ENCODE measurements at places on chromosomes 6 and 20.

DNA sequence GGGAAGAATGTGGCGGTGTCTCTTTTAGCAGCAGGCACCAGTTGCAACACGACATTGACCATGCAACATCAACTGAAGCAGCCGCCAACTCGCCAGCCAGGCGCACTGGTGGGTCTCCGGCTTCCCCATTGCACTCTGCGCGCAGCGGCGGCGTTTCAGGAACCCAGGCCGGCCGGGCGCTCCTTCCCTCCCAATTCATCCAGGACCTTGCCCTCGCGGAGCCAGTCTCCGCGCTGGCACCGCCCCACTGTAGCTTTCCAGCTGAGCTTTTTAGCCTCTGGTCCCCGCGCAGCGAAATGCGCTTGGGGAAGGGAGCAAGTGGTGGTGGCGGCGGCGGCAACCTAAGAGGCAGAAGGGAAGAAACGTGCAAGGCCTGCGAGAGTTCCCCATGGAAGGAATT lies 297.9 kb upstream of the RIMS1 start:
- no peak for DNase-seq

DNA sequence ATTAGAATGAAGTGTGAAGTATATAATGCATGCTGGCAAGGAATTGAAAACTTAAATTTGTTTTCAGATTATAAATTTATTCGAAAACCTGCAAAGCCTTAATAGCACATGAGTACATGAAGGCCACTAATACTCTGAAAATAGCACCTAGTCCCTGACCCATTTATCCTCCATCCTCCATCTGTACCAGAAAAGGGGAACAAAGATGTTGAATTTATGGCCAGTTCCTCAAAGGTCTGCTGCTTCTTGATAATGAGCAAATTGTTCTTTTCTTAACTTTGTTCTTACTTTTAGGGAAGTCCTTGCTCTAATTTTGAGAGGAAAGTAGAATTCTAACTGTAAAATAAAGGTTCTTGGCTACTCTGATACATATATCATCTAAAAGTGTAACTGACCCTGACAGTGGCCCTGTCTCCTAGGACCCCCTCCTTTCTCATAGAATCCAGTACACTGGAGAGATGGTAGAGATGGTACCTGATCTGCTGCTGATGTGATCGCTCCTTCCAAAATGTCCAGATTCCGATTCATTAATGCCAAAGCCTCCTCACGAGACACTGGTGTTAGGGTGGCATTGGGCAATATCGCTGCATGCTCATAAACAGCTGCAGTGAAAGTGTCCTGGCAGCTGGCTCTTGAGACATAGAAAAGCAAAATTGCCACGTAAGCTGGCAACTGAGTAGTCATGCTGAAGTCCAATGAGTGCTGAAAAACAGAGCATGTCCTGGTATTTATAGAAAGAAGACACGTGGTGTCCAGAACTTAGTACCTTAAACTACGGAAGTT lies at the start of gene VNN1:
TSS of gene VNN1 (minus strand) at position 704 of the 783 bp plus-strand sequence. CDS start at position 684, 20 bp downstream.
- peak; percentile 98 for DNase-seq

- no peak for DNase-seq
These were observed 87.3 kb upstream of the TULP1 start for GRCh38 chr6:35599761-35600658.

DNA sequence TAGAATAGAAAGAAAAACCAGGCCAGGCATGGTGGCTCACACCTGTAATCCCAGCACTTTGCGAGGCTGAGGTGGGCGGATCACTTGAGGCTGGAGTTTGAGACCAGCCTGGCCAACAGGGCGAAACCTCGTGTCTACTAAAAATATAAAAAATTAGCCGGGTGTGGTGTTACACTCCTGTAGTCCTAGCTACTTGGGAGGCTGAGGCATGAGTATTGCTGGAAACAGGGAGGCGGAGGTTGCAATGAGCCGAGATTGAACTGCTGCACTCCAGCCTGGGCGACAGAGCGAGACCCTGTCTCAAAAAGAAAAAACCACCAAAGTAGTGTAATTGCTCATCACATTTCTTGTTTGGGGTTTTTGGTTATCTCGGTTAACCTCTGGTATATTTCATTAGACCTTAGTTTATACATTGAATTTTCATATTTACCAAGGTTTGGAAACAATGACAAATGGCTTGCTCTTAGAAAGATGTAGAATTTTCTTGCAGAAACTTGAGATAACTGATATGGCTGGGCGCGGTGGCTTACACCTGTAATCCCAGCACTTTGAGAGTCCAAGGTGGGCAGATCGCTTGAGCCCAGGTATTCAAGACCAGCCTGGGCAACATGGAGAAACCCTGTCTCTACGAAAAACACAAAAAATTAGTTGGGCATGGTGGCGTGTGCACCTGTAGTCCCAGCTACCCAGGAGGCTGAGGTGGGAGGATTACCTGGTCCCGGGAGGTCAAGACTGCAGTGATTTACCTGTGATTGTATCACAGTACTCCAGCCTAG lies 14.2 kb downstream of the ITCH start:
- no peak for DNase-seq

DNA sequence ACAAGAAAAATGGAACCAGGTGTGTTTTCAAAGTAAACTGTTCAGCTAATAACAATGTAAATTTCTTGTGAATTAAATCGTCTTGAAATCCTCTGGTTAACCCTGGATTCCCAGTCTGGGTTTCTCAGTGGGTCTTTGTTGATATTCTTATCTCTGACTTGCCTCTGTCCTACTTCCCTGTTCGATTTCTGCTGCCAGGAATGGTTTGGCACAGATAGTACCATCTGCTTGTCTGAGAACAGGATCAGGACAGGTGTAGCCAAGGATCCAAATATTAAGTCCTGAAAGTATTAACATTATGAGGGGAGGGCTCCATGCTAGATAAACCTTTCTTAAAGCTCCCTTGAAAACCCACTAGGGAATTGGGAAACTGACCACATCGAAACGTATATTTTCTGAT lies 30.1 kb downstream of the ARFGEF2 start:
- no peak for DNase-seq

- no peak for DNase-seq
These were observed 89.4 kb downstream of the C6orf118 start for GRCh38 chr6:165220045-165220444.

DNA sequence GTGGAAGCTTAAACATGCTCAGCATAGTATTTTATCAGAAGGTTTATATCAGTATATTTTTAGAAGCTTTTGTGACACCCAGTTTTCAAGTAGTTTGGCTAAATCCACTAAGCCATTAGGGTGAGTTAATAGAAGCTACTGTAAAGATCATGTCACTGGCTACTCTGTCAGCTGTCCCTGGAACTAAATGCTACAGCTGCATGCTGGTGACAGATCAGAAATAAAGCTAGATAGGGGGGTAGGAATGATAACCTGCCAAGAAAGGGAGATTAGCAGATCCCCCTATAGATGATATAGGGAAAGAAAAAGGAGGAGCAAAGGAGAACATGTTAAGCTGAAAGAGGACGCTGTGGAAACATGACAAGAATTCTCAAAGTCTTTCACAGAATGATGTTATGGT lies 363.2 kb downstream of the QKI start:
- no peak for DNase-seq

DNA sequence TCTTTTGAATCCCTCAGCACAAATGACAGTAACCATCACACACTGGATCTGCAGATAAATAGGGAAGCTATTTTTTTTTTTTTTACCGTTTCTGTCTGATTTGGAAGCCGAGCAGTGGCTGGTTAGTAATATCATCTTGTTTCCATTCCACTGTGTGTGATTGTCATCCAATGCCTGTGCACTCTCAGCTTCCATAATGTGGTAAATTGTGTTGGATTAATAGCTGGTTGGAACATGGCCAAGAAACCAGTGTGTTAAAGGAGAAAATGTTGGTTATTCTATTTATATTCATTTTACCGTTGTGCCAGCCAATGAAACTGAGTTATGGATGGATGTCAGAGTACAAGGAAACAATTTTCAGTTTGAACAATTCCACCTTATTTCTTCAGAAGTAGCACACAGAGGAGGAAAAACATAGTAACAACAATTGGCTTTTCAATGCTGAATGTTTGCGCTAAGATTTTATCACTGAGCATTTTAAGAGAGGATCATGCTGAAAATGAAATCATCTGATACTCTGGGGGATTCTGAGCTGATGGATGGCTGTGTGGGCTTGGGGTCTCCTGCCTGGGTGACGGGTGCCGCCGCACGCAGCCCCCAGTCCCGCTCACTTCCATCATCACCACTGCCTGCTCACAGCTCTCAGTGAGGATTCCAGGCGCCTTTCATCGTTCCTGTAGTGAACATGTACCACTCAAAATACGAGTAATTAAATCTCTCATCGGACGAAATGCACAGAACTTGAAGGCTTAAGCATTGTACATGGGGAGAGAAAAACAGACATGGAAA lies 40.7 kb upstream of the EXOC2 start:
- DNase-seq, result no peak

- no peak for DNase-seq
These were observed 102.6 kb downstream of the IBTK start for GRCh38 chr6:82144852-82145340.

DNA sequence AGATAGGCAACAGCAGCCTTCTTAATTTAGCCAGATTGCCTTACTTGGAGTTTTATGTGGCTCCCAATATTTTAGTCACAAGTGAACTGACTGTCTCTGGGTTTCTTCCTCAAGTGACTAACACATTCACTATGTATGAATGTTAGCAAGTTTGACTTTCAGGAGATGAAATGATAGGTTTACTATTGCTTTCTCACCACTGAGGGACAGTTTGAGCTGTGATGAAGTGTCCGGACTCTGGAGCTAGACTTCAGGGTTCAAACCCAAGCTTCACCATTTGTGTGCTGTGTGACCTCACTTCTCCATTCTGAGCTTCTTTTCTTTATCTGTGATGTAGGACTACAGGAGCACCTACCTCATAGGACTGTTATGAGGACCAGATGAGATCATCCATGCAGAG lies 8.2 kb downstream of the DHX35 start:
- DNase-seq, result no peak

DNA sequence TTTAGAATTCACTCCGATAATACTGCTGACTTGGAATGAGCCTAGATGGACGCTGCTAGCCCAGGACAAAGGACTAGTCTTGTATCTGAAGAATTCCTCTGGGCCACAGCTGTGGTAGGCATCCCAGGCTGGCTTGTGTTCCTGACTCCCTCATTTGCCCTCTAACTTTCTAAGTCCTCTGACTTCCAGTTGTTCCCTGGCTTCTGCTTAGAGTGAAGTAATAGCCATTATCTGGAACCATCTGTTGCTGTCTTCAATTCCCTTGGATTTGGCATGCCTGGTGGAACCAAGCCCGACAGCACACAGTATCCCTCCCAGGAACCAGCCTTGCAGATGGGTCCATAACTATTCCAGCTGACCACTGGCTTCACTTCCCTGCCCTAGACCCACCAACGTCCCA lies 376.0 kb downstream of the SYNE1 start:
- DNase-seq, result no peak

DNA sequence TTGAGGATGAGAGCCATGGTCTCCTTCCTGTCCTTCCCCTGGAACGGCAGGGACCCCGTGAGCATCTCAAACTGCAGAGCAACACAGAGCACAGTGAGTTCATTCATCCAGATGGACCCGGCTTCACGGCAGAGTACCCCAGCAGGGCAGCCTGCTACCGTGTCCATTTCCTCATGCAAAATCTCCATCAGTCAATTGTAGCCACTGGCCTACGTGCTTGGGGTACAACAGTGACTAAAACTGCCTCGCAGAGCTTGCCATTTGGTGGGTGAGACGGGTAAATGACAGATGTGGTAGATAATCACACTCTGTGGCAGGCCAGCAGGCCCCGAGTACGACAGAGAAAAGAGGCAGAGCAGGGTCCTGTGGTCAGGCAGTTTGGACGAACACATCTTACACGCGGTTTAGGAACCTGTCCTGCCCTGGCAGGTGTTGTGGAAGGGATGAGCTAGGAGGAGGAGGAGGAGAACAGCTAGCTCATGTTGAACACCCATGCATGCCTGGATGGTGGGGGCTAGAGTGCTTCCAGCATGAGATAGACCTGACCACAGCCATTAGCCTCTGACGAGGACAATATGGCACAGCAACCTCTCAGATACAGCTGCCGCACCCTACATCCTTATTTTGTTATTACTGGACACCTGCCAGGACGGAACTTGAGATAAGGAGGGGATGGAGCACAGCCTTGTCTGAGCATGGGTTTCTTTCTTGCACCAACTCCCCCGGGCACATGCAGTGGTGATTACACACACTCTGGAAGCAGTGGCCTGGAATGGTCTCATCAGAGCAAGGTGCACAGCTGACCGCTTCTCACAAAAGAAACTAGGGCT lies 95.6 kb downstream of the RAMACL start:
- DNase-seq, result no peak

DNA sequence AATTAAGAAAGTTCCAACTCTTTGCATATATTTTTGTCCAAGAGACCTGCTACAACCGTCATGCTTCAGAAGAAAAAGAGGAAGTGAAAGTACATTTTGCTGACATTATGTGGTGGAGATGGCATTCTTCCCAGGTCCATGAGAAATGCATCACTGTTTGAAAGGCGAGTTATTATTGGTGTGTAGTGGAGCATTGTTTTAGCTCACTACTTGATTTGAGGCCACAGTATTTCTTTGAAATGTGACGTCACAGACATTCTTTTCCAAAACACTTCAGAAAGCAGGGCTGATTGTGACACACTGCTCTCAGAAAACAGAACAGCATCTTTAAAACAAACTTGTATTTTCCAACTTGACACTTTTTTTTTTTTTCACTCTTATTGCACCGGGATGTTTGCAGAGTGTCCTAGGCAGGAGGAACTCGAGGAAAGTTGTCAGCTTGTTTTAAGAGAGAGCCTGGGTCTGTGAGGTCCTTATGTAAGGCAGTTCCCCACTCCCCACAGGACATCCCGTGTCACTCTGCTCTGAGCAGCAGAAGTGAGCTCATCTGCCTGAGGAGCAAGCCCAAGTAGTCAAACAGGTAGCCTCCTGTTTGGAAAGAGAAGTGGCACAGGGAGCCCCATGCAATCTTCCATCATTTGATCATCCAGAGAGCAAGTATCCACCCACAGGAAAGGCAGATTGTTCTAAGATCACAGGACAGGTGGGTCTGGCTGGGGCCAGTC lies 1.1 kb downstream of the SPTLC3 start:
- peak; percentile 79 for DNase-seq

DNA sequence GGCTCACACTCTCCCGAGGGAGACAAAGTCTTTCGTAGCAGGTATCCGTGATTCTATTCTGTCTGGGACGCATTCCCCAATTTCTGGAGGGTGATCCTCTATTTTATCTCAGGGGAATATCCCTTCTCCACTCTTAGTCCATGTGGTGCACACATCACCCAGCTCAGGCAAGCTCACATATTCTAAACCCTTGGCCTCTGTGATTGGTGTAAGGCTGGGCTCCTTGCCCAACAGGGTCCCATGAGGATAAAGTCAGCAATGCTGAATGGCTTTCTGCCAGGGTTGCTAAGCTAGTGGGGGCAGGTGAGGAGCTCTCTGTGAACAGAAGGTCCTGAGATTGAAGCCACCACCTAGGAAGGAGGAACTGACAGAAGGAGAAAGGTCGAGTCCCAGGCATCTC lies 137.2 kb downstream of the CDH26 start:
- no peak for DNase-seq

Measured in CD14-positive monocyte (primary cell).